ENCODE measurements at places on chromosomes 3 and 15.

DNA sequence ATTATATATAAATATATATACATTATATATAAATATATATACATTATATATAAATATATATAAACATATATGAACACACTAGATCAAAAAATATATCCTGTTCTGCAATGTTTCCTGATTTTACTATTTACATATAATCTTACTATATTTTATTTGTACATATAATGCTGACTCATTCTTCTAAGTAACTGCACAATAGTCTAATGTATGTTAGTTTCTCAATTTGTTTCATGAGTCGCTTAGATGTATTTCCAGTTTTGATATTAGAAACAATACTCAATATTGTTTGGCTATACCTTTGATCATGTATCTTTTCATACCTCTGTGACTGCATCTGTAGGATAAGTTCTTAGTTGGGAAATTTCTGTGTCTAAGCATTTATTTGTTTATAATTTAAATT is 669.9 kb upstream of the CCDC54 start:
- DNase-seq = no peak

DNA sequence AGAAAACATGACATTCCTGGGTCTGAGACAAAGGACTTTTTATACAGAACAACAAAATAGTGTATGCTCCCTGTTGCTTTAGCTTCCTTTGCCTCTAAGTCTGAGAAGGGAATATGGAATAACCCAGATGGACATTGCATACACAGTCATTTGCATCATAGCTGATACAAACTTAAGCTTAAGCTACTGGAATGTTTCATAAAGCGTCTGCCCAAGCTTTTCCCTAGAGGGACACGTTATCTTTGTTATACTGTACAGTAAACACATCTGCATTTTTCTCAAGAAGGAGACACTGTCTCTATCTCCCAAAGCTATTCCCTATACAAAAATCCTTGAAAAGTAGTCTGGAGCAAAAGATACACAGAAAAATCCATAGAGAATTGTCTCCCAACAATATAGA is 775.0 kb downstream of the DIPK2A start:
- no peak for DNase-seq

DNA sequence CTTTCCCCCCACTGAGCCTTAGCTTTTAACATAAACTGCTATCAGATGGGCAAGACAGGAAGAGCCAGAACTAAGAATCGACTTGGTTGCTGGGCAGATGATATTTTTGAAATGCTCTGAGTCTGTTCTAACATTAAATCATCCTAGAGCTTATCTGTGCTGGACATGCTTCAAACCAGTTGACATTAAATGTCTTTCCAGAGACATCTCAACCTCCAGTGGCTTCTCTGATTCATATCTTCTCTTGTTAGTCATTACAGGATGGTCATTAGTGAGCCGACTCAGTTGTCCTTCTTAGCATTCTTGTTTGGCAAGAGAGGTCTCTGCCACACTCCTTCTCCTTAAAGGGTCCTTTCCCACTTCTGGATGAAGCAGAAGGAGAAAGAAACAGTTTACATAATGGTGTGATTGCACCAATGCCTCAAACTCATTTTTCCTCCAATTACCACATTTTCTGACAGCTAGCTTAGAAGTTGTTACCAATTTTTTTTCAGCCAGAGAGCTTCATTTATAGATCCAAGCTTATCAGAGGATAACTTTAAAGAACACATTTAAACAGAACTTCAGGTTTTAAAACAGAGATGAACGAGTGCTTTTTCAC is 21.7 kb upstream of the SYN2 start:
- no peak for DNase-seq

DNA sequence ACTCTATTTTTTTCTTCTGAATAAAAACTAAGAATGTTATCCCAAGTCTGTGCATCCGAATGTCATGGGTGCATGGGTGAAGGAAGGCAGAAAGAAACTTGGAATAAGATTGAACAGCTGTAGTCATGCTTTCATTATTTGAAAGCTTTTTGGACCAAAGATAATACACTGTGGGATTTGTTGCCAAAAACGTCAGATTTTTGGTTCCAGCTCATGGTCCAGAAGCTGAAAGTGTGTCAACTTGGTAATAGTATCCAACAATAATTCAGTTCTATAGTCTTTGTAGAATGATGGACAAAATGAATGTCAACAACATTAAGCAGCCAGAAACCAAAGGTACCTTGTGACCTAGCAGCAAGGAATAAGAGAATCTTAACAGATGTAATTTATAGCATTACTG is 327.9 kb upstream of the ADAMTS9 start:
- DNase-seq = no peak

- DNase-seq = no peak
Observed at GRCh38 chr15:37860896-37861295, 73.5 kb upstream of the TMCO5A start.

DNA sequence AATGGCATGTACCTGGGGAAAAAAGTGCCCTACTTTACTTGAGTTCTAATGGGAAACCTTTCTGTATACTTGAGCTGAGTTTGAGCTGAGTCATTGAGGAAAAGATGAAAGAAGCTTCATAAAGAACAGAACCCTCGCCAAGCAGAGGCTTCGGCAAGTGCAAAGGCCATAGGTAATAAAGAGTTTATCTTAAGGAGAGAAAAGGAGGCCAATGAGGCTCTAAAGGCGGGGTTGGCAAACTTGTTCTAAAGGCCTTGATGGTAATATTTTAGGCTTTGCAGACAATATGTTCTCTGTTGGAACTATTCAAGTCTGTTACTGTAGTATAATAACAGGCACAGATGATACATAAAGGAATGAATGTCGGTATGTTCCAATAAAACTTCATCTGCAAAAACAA is 17.6 kb upstream of the TRAT1 start:
- DNase-seq = no peak

DNA sequence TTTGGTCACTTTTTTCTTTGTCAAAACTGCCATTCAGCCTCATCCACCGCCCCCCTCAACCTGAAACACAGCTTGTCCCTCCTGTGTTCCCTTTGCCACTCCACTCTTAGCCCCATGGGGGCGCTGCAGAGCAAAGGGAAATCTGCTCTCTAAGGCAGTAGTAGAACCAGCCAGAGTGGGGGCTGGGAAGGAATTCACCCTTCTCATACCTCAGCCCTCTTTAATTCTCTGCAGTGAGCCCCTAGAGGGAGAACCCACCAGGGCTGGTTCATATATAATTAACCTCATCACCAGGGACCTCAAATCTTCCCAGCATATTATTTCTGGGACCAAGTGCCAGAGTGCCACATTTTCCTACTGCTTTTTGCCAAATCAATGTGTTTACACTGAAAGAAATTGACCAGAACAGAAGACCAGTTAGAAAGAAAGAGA is 2.8 kb upstream of the BCL6 start:
- peak; percentile 98 for DNase-seq

GRCh38 chr3:168047190-168047795 is 48.4 kb downstream of the GOLIM4 start:
- DNase-seq = no peak

DNA sequence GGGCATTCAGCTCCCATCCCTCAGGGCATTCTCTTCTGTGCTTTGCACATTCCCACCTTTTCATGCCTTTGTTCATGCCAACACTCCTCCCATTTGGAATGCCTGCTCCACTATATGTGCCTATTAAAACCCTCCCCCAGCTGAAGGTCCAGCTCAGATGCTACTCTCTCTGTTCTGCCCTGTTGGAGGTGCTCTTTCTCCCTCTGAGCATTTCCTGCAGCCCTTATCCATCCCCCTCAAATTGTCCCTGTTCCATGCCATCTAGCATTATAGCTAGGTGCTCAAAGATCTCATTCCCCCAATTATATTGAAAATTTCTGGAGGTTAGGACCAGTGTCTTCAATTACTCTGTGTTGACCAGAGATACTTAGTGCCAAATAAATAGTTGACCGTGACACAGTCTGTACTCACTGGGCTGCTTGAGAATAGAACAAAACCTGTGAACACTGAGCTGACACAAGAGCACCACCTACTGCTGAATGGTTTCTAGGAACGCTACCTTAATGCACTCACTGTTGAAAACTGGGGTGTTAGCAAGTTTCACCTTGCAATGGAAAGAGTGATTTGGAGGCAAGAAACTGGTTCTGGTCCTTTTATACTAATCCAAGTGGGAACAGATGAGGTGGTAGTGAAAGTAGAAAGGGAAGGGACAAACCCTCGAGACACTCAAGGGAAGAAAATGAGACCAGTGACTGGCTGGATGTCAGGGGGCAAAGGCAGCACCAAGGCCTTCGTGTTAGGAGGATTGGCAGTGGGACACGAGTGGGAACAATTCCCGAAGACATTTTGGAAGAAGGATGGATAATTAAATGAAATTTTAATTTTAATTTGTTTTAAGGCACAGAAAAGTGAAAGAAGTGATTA is 289.8 kb upstream of the ROPN1 start:
- DNase-seq = no peak

GRCh38 chr3:81666502-81667121 is 94.8 kb downstream of the GBE1 start:
- no peak for DNase-seq

GRCh38 chr3:77147836-77148578 is 108.1 kb downstream of the ROBO2 start:
- DNase-seq = no peak

DNA sequence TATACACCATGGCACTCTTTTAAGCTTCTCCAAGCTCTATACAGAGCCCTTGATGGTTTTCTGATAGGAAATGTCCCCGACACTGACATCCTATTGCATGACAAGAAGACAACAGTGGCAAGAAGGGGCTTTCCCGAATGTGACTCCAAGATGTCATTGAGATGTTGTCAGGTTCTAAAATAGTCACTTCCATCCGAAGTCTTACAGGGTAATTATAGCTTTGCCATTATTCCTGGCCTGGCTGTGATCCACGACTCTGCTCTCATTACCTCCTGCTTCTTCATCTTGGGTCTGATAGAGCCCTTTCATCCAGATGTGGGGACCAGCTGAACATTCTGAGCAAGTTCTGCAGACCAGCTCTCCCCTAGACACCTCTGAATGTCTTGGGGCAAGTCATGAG is 40.6 kb upstream of the ADAMTS9 start:
- no peak for DNase-seq

DNA sequence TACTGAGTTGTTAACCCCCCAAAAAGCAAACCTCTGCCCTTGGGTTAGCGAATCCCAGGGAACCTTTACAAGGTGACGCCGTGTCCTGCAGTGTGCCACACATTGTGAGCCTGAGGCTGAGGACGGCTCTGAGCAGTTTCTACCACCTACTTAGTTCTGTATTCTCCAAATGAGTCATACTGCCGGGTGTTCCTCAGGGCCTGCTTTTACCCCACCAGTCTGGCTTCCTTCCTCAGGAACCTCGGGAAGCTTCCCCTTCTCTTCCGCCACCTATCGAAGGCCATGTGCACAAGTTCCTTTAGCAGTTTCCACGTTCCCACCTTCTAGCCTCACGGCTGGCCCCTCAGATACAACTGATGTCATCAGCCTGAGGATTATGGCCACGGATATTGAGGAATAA is 384.0 kb upstream of the TPM1 start:
- DNase-seq = no peak

DNA sequence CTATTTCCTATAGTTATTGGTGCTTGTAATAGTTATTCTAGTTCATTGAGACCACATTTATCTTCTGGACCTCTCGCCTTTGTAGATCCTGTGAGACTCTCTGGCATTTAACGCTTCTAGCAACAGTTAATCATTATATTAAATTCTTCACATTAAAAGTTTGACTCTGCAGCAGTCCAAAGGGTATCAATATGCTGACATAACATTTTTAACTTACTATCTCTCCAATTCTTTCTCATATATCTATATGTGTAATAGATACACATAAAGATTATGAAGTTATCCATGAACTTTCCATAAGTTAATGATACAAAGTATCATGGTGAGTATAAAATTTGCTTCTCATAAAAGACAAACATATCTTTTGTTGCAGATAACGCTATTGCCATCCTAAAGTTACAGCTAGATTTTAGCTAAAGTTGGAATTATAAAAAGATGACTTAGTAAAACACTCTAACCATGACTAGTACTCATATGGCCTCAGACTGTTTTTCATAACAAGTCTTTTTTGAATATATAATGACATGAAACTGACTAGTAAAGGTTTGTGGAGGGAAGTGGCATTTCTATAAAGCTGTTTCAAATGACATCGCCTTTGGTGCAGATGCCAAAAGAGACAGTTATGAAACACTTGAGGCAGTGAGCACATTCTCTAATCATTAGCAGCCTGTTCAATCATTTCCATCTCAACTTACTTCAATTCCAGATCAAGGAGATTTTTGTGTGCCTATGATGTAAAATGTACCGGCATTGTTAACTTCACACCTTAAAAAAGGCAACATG is 379.3 kb upstream of the CBLB start:
- DNase-seq = no peak

- no peak for DNase-seq
Observed at GRCh38 chr3:99562990-99563607, 75.3 kb upstream of the COL8A1 start.

Data from activated CD8-positive, alpha-beta memory T cell treated with anti-CD3 and anti-CD28 coated beads for 24 hours (primary cell).